ENCODE measurements at places on chromosomes 11 and 22.

DNA sequence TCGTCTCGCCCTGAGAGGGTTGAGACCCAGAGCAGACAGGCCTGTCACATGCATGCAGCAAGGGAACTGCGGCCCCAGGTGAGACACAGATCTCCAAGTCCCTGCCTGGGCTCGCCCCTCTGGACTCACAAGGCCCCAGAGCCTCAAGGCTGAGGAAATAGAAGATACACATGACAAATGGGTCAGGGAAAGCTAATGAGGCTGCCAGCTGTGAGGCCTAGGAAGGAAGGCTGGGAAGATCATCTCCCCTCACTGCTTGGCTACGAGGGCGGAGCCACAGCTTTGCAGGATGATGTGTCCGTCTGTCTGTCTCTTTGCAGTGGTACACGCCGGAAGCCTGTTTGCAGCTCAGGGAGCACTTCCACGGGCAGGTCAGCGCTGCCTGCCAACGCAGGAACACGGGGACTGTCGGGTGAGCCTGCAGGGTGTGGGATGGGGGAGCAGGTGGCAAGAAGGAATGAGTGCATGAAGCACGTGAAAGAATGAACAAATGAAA lies 4.5 kb downstream of the RAB36 start:
- no peak for DNase-seq

- no peak for DNase-seq
These were observed 38.0 kb upstream of the IL17RA start for GRCh38 chr22:17046566-17047348.

GRCh38 chr11:64358907-64359711 lies at the start of gene RPS6KA4:
Gene RPS6KA4, plus strand, starts transcription at chr11:64359162. Its CDS starts 74 bp downstream, at chr11:64359236.
- DNase-seq = peak; percentile 77

GRCh38 chr11:3934658-3935057 lies 79.2 kb downstream of the STIM1 start:
- no peak for DNase-seq

DNA sequence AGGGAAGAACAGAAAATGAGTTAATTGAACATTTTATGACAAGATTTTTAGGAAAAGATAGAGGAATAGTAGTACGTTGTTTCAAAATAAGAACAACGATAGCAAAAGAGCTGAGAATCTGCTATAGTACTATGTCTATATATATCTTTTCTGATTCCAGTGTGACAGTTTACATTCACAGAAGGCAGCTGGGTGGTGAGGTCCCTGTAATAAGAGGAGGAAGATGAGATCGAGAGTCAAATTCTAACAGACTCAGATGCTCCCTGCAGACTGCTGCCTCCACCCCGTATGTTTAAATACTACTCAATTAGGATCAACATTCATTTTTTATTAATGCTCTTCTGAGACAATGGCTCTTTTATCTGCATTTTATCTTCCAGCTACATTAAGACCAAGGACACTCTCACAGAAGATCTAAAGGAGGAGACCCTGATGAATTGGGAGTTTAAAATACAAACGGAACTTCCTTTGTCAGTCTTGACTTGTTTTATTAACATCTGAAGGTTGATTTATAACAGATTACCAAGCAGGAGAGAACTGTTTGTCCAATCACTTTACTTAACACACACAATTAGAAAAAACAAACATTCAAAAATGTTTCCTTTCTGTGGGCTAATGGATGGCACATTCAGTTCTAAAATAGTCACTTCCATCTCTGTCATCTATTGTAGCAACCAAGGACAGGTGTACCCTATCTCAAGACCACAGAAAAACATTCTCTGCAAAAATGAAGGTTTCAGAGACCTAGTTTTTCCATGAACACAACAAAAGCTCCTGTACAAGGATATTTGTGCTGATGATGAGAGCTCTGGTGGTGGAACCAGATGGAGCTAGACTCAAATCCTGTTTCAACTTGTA lies 240.2 kb downstream of the CADM1 start:
- no peak for DNase-seq

- no peak for DNase-seq
These were observed 20.6 kb upstream of the ROBO3 start for GRCh38 chr11:124844664-124845079.

- no peak for DNase-seq
These were observed 198.8 kb upstream of the KIRREL3 start for GRCh38 chr11:127199306-127199801.

Data from activated naive CD8-positive, alpha-beta T cell treated with anti-CD3 and anti-CD28 coated beads for 36 hours (primary cell).